ENCODE measurements at places on chromosomes 5 and 9.

GRCh38 chr5:91076138-91076537 is 307.0 kb downstream of the ARRDC3 start:
- DNase-seq = no peak

- peak; percentile 24 for DNase-seq
Observed at GRCh38 chr9:97293207-97293721, 14.2 kb upstream of the CCDC180 start.

DNA sequence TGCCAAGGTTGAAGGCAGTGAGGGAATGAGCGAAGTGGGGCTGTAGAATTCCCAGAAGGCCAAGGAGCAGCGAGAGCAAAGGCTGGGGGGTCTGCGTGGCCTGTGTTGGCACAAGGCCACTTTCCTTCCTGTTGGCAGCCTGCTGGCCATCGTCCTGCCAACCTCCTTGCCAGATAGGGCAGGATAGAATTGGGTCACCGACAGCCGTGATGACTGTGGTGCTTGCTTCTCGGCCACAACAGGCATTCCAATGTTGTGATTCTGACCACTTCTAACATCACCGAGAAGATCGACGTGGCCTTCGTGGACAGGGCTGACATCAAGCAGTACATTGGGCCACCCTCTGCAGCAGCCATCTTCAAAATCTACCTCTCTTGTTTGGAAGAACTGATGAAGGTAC is 18.9 kb downstream of the TRIP13 start:
- DNase-seq = no peak

- no peak for DNase-seq
Observed at GRCh38 chr5:90868799-90869198, 310.2 kb downstream of the ADGRV1 start.

- no peak for DNase-seq
Observed at GRCh38 chr9:73079326-73079725, 72.3 kb upstream of the ANXA1 start.

GRCh38 chr5:14142202-14142826 is 828 bp upstream of the TRIO start:
- DNase-seq = no peak

- DNase-seq = no peak
Observed at GRCh38 chr5:122871661-122872060, 26.2 kb downstream of the SNX24 start.

GRCh38 chr5:170639221-170639925 is 135.6 kb downstream of the KCNIP1 start:
- DNase-seq = no peak

DNA sequence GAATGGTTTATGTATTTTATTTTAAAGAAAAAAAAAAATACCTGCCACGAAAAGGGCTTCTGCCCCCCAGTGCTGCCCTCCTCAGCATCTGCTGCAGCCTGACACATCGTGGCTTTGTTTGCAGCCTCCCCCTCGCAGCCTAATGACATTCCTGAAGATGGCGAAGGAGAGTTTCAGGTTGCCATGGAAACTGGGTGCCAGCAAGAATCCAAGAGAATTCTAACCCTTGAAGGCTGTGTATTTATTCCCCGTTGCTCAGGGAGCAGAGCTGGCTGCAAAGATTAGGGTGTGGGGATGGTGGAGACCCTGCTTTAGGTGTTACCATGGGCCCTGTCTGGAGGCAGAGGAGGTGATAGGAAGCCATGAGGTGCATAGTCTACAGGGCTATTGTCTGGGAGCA is 126.6 kb downstream of the NSG2 start:
- DNase-seq = no peak

DNA sequence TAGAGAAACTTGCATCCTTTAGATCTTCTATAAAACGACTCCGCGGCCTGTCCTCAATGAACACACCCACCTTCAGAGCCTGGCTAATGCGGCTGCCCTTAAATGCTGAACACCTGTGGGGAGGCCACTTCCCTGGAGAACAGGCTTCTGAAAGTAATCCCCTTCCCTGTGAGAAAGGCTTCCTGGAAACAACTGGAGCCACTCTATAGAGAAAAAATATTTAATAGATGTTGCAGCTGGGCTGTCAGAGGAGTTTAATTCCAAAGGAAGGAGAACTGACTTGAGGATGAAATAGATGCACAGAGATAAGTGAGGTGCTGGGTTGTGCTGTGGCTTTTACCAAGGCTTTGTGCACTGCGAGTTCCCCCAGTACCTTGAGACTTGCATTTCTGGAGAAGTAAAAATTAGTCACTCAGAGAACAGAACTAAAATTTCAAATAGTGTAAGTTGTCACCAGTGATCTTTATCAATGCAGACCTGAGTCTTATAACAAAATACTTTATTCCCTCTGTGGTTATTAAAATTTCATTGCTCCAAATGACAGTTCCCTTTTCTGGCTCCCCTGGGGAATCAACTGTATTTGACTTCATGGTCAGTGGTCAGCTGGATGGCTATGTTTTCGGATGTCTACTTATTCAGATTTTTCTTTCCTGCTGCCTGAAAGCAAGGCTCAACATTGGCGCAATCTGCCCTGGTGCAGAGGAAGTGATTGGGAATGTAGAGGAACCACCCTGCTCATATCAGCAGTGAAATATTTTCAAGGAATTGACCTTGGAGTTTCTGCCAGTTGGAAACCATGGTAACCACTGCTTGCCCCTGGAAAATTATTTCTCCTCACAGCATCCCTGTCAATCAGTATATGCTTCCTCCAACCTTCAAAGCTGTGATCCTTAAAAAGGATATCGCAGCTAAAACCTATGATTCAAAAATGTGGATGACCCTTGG is 238.8 kb downstream of the SMARCA2 start:
- no peak for DNase-seq

GRCh38 chr5:163005949-163006348 is 431.4 kb upstream of the CCNG1 start:
- no peak for DNase-seq

- no peak for DNase-seq
Observed at GRCh38 chr9:124858330-124859046, 3.3 kb downstream of the RPL35 start.

DNA sequence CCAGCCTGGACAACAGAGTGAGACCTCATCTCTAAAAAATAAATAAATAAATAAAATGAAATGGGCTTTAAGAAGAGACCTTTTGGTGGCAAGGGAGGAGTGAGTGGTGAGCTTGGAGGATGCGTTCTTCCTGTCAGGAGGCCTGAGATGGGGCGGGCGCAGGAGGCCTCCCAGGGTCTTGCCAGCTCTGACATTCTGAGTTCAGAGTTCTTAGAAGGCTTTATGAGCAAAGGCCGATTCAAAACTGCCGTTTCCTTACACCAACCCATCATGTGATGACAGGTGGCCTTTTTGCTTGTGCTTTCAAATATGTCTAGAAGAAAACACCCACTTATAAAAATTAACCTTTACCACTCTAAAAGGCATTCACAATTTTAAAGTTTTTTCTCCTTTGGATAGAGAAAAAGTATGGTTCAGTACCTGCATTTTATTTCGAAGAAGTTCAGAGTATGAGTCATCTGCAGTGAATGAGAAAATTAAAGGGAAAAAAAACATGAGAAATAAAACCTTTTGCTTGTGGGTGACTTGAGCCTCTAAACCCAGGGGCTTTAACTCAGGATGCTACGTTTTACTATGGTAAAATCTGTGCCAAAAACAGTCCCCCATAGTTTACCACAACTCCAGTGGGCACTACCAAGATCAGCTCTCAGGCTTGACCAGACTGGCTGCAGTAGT is 157.4 kb upstream of the OTULINL start:
- no peak for DNase-seq

- no peak for DNase-seq
Observed at GRCh38 chr5:112275671-112276070, 143.4 kb downstream of the EPB41L4A start.

DNA sequence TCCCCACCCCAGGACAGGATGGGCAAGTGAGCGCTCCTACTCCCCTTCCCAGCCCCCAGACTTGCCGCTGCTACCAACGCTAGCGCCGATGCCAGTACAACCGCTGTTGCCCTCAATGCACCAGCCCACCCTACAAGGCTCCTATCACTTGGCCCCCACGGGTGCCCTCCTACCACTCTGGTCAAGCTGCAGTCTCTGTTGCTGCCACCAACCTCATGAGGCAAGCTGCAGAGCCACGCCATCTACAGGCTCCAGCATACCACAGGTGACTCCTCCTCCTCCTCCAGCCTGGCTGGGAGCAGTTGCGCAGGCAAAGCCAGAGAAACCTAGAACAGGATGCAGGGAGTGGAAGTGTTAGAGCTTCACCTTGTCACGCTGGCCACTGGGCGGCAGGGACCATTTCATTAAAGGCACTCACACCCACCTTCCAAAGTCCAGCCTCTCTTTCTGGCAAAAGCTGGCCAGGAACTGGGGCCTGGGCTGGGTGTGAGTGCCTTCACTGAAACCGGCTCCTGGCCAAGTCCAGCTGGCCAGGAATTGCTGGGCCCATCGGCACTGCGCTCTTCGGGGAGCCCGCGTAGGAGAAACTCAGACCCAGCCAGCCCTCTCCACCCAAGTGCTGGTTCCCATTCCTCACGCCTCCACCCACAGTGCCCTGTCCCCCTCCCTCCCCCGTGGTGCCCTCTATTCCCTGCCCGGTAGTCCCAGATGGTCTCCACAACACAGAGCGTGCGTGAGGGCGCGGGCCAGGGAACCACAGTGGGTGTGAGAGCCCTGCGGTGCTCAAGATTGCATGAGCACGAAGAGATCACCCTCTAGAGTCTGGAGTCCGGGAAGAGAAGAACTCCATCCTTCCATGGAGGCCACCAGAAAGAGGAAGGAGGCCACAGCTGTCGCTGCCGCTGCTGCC is 1.6 kb upstream of the PCAT7 start:
- no peak for DNase-seq

All from NCI-H1092 (cell line).